ENCODE measurements at places on chromosomes 2 and 18.
A peak's percentile ranks its signal among the peaks of the same experiment; 100 is the strongest.

GRCh38 chr2:43400508-43400907, 174.1 kb upstream of the ZFP36L2 start:
- no peak for DNase-seq

DNA sequence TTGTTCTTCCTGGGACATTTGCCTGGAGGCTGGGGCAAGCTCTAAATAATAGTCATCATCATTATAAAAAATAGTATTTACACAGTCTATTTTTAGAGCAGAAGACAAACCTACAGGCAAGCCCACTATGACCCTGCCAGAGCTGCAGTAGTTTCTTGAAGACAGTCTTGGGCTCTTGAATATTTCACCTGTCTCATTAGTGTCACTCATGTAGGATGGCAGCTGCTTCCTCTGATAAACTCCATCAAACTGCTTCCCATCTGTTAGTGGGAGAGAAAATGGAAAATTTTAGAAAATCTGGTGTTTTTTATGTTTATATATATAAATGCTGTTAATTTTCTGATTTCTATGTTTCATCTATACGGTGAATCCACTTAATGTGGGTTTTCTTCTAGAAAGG, 8.5 kb upstream of the CYRIA start:
- no peak for DNase-seq

DNA sequence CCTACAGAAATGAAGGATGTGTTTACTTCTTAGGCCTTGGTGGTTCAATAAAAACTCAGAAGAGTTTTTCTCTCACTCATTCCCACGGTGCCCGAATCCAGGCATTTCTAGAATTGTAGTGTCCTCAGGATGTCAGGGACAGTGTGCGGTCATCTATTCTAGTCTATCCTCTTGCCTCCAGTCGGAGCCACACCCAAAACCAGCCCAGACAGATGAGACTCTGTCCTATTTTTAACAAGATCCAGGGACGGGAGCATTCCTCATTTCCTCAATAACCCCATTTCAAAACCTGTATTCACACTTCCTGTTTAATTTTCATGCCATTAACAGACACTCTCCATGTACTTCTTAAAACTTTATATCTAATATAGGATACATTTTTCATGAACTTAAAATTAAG, 11.6 kb upstream of the RBMS1 start:
- DNase-seq: no peak

GRCh38 chr2:54559593-54560145, 103.5 kb downstream of the SPTBN1 start:
- peak; percentile 77 for DNase-seq

GRCh38 chr2:237161189-237161588, 75.5 kb downstream of the COPS8 start:
- DNase-seq: no peak

DNA sequence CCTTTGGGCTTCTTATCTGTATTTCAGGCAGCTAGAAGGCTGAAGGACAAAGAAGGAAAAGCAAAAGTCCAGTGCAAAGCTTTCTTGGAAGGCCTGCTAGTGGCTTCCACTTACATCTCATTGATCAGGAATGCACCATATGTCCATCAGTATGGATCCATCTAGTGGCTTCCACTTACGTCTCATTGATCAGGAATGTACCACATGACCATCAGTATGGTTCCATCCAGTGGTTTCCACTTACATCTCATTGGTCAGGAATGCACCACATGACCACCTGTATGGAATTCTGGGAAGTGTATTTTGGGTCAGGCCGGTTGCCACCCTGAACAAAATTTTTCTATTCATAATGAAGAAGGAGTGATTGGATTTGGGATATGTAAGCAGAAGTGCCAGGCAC, 70.6 kb downstream of the LYPD6 start:
- no peak for DNase-seq

- no peak for DNase-seq
Measured at GRCh38 chr2:203853271-203853670, 14.3 kb upstream of the CTLA4 start.

DNA sequence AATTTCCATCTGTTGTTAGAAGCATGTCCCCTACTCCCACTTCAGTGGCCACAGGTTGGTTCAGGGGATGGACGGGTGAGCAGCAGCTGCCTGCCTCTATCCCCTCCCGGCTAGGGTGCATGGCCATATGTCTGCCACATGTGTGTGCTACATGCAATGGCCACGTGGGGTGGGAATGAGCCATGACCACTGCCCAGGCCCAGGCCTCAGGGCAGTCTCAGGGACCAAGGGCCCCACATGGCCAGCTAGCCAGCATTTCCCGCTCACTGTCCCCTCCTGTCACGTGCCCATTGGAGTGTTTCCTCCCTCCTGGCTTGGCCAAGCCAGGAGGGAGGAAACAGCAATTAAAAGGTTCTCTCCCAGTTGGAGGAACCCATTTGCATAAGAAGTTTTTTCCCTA, 117.1 kb downstream of the KCNS3 start:
- no peak for DNase-seq

DNA sequence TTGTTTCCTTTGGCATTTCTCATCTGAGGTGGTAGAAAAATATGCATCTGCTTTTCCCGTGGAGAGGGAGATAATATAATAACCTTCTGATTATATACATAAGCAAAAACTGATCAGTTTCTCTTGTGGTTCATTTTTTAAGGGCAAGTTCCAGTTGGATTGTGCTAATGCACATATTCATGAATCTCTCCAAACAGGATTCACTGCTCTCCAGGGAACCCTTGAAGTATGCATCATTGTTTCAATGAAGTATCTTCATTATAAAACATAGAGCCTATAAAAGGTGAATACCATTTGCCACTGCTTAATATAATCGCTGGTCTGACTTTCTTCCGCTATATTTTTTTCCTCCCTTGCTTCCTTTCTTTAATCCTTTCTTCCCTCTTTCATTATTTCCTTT, 384.7 kb downstream of the FIGN start:
- no peak for DNase-seq

- no peak for DNase-seq
Measured at GRCh38 chr2:128980475-128980874, 661.8 kb upstream of the HS6ST1 start.

DNA sequence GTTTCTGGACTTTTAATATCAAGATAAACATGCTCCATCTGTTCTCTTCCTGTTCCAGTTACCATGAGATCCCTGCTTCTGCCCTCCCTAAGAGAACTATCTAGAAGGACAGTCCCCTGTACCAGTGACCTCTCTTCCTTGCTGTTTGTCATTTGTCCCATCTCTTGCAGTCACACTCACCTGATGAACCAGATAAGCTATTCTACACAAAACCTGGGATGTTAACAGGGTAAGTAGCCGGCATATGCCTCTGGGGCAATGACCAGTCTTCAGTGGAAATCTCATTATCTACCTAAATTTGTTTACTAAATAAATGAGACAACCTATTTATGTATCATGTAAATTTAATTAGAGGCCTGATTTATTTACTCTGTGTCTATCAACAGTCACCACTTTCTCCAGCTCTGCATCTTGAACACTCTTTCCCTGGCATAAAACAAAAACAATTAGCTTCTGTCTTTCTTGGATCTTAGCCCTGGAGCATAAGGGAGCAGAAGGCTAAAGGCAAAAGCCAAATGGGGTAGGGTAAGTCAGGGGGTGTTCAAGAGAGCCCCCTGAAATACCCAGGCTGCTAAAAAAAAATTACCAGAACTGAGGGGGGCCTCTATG, 337.7 kb downstream of the ALK start:
- no peak for DNase-seq

DNA sequence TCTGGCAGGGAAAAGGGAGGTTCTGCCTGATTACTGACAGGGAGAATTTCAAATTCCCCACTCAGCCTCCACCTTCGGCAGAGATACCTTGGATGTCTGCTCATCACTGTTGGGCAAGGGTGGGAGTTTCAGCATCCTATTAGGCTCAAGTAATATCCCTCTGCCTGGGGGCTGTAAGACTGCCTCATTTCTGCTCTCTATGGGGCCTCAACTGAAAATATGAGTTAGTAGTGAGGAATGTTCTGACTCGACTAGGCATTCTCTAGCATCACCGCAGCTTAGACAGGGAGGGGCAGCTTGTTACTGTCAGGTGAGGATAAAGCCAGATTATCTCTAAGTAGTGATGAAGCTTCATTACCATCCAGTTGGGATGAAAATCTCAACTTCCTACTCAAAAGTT, 87.7 kb upstream of the LRP1B start:
- no peak for DNase-seq

- DNase-seq: peak; percentile 24
Measured at GRCh38 chr2:183284606-183285005, 160.4 kb downstream of the NUP35 start.

GRCh38 chr18:66558773-66559172, 45.1 kb downstream of the CDH19 start:
- no peak for DNase-seq

DNA sequence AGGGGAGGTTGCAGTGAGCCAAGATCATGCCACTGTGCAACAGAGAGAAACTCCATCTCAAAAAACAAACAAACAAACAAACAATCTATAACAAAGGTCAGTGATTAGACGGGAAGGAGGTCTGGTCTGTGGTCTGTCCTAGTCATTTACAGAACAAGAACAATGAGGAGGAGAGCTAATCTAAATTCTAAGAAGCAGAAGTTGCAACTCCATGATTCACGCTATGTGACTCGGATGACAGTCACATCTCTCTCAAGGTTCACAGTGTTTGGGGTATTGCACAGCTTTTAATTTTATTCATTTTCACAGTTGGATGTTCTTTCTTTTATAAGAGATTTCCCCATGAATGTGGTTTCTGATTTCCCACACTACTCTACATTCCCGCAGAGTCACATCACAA, 218.7 kb upstream of the PIEZO2 start:
- DNase-seq: no peak

GRCh38 chr2:174248187-174248997, at the start of gene OLA1:
TSS of gene OLA1 (minus strand) at chr2:174248532. CDS start at chr2:174246815, 1,717 bp downstream.
- DNase-seq: peak; percentile 64

GRCh38 chr18:46573156-46573555, 83.9 kb downstream of the LOXHD1 start:
- no peak for DNase-seq

- no peak for DNase-seq
Measured at GRCh38 chr18:55228191-55228590, 268.9 kb upstream of the CCDC68 start.

- no peak for DNase-seq
Measured at GRCh38 chr2:29880084-29880483, 41.3 kb downstream of the ALK start.

- DNase-seq: no peak
Measured at GRCh38 chr2:174027956-174028355, 62.8 kb upstream of the SP3 start.

- no peak for DNase-seq
Measured at GRCh38 chr18:22172594-22173049, 3.2 kb downstream of the GATA6 start.

DNA sequence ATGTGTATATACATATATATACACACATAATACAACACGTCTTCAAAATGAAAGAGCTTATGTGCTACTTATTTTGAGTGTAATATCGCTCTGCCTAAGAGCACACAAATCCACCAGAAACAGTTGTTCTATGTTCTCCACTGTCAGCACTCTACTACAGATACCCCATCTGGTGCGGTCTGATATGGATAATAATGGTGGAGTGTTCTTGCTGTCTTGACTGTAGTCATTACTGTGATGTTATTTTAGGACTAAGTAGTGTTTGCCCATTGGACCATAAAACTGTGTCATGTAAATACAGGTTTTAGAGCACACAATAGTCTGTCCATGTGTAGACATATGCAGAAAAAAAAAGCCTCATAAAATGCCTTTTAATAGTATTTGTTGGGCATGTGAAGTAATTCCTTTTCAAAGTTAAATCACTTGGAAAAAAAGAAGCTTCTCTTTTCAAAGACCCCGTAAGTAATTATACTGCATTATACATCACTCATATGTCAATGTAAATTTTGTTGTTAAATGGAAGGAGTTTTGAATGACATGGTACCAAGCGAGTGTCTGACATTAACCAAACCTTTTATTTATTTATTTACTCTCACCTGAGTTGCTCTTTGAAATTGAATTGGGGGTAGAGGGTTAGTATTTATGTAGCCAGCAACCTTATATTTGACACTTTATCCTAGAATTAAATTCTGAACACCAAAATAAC, 1249.2 kb upstream of the ZEB2 start:
- no peak for DNase-seq

DNA sequence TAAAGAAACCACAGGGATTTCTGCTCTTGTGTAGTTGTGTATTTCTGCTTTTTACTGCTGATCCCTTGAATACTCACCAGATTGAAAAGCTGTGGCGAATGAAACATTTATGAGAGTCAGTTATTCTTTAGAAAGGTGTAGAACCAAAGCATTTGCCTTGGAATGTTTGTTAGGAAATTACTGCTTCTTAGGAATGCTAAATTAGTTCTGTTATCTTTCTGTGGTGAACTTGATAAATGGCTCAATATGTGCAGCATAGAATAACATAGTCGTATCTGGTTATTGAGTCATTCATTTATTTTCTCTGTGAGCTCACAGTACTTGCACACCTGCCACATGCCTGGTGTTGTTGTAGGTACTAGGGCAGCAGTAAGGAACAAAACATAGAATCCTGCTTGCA, 57.0 kb upstream of the FAM237A start:
- no peak for DNase-seq

DNA sequence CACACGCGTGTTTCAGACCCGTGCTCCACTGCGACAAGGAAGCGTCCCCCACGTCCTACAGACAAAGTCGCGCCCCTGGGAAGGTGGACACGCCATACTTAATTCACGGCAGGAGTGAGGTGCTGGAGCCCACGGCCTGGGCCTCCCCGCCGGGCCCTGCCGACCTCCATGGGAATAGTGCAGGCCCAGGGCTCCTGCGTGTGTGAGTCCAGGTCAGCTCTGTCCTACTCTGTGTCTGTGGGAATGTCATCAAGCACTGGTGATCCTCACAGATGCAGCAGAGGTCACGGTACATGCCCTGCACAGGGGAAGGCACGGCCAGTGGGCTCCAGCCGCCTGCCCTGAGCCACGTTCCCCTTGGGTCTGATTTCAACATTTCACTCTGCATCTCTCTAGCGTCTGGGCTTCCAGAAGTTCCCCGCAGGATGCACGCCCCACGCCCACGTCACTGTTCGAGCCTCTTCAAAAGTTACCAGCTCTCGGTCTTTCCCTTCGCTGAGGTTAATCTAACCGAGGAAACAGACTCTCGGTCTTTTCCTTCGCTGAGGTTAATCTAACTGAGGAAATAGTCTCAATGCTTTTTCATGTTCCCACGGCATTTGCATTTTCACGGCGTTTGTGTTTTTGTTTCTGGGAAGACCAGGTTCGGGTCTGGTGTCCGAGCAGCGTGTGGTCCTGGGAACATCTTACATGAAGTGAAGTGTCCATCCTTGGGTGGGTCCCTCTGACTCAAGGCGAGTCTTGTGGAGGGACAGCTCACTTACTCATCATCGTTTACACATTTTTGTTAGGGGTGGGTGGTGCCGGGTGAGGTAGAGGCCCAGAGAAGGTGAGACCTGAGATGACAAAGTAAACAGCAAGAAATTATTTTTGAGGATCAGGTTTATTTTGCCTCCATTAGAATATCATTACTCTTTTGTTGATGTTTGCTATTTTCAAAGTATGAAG, 157.3 kb upstream of the ALKAL2 start:
- no peak for DNase-seq

Measured in GM04503 (cell line).